Endothelial cell (in vitro differentiated cells): ENCODE measurements at places on chromosomes 6 and 20. TPM values are rescaled to one million over a fixed set of nuclear protein-coding genes. Genes with fewer than 3 reads are reported as not detected.

The CHMP4B gene
- 117 TPM for total RNA-seq

DNA sequence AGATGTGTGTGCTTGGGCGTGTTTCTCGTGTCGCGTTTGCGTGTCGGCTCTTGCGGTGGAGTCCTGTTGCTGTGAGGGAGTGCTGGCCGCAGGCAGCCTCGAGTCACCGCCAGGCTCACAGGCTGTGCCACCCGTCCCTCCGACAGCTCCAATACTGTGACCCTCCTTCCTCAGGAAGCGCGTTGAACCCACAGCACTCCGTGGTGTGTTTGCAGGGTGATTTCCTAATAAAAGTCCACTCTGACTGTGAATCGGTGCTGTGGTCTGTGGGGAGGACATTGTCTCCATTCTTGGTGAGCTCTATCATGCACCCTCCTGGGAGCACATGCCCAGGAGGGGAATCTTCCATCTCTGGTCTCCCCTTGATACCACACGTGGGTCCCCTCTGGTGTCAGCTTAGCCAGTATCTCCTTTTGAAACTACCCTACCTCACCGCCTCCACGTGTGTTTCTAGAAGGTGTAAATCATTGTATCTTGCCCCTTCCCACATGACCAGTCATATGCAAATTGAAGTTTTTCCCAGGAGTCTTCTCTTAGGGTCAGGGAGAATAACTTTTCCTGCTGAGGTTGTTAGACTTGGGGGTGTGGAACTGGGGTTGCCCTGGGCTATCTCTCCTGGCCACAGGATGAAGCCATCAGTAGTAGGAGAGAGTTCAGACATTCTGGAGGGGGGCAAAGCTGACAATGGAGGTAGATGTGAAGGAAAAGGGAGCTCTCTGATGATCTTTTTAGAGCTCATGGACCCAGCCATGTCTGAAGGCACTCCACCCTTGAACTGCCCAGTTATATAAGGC is 13.3 kb upstream of the PCMTD2 start:
- H3K36me3 ChIP-seq = no peaks in the 10 kb centered on the region
- no peak overlapping the region for H3K4me3 ChIP-seq
- H3K27ac ChIP-seq = no peak overlapping the region
- peaks cover 6% of the 10 kb centered on the region for H3K27me3 ChIP-seq
- no peaks in the 10 kb centered on the region for H3K4me1 ChIP-seq

GRCh38 chr6:145453376-145453775 is 281.9 kb downstream of the EPM2A start:
- no peak overlapping the region for H3K4me3 ChIP-seq
- peak overlapping the region; percentile 48 for H3K27ac ChIP-seq
- H3K4me1 ChIP-seq = peaks cover 9% of the 10 kb centered on the region
- H3K36me3 ChIP-seq = no peaks in the 10 kb centered on the region
- H3K27me3 ChIP-seq = peaks cover 1% of the 10 kb centered on the region

- H3K27ac ChIP-seq = no peak overlapping the region
- H3K4me3 ChIP-seq = no peak overlapping the region
- peaks cover 9% of the 10 kb centered on the region for H3K36me3 ChIP-seq
- peaks cover 3% of the 10 kb centered on the region for H3K27me3 ChIP-seq
- no peak for DNase-seq
These were observed 10.3 kb downstream of the KIF25 start for GRCh38 chr6:168007592-168008338.

GRCh38 chr6:79335133-79335674 is 100.7 kb upstream of the HMGN3 start:
- H3K4me3 ChIP-seq = no peak overlapping the region
- H3K27me3 ChIP-seq = no peaks in the 10 kb centered on the region
- H3K4me1 ChIP-seq = no peaks in the 10 kb centered on the region
- no peak overlapping the region for H3K27ac ChIP-seq

DNA sequence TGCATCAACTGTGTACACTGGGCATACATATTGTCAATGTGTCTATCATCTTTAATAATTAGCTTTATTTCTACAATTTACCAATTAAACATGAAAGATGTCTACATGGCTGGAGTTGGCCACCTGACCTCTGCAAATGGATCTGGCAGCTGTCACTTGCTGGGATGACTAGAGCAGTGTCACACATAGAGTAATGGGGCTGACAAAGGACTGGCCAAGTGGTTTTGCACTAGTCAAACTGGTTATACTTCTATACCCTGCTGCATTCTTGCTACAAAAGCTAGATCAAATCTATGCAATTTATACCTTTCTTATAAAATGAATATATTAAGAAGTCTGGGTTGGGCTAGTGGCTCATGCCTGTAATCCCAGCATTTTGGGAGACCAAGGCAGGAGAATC is 99.3 kb downstream of the SESN1 start:
- no peak overlapping the region for H3K4me3 ChIP-seq
- DNase-seq = no peak
- peaks cover 13% of the 10 kb centered on the region for H3K36me3 ChIP-seq
- no peaks in the 10 kb centered on the region for H3K27me3 ChIP-seq
- no peaks in the 10 kb centered on the region for H3K4me1 ChIP-seq
- no peak overlapping the region for H3K27ac ChIP-seq

GRCh38 chr20:18728870-18729224 is 84.7 kb upstream of the SCP2D1 start:
- DNase-seq = no peak
- H3K4me1 ChIP-seq = peaks cover 16% of the 10 kb centered on the region
- H3K27me3 ChIP-seq = no peaks in the 10 kb centered on the region
- no peak overlapping the region for H3K27ac ChIP-seq
- no peak overlapping the region for H3K4me3 ChIP-seq
- H3K36me3 ChIP-seq = no peaks in the 10 kb centered on the region

GRCh38 chr20:63473555-63474449 is 1.3 kb upstream of the KCNQ2 start:
- no peaks in the 10 kb centered on the region for H3K36me3 ChIP-seq
- H3K4me1 ChIP-seq = no peaks in the 10 kb centered on the region
- H3K27ac ChIP-seq = no peak overlapping the region
- H3K4me3 ChIP-seq = no peak overlapping the region
- DNase-seq = no peak

- DNase-seq = no peak
- H3K36me3 ChIP-seq = no peaks in the 10 kb centered on the region
- no peaks in the 10 kb centered on the region for H3K4me1 ChIP-seq
- no peak overlapping the region for H3K27ac ChIP-seq
- H3K4me3 ChIP-seq = no peak overlapping the region
- H3K27me3 ChIP-seq = no peaks in the 10 kb centered on the region
These were observed 175.5 kb downstream of the ATXN1 start for GRCh38 chr6:16585805-16586204.
